ENCODE measurements at places on chromosomes 6 and 20.

DNA sequence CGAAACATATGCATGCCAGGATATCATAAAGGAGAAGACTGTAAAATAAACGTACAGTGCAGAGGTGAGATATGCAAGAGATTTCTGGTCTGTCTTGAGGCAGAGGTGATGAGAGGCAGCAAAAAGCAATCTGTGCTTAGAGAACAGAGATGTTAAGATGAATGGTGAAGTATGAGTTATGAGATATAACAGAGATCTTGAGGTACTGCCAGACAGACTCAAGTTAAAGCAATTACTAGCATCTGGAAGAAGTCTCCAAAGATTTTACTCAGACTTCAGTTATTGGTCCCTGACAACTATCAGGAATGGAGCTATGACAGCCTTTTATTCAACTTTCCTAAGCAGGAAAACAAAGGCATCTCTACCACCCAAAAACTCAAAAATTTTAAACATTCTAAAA, 122.8 kb upstream of the DST start:
- no peak for DNase-seq

- no peak for DNase-seq
These were observed 88.2 kb upstream of the STXBP5 start for GRCh38 chr6:147116056-147116455.

DNA sequence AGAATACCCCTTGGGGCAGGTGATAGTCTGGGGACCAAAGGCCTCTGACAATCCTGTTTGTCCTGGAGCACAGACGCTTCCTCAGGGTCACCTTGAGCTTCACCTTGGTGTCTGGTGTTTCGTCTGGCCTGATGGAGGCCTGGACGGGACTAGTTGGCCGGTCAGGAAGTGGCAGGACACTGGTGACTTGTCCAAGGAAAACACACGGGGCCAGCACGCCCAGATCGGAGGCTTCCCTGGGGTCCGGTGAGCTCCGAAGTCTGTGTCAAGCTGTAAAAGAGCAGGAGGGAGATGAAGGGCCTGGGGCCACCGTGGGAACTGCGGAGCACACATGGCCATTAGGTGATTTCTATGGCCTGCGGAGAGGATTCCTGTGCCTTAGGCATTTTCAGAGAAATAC, 67.9 kb downstream of the SMOC2 start:
- no peak for DNase-seq

GRCh38 chr6:1763404-1763803, 153.7 kb downstream of the FOXC1 start:
- no peak for DNase-seq

DNA sequence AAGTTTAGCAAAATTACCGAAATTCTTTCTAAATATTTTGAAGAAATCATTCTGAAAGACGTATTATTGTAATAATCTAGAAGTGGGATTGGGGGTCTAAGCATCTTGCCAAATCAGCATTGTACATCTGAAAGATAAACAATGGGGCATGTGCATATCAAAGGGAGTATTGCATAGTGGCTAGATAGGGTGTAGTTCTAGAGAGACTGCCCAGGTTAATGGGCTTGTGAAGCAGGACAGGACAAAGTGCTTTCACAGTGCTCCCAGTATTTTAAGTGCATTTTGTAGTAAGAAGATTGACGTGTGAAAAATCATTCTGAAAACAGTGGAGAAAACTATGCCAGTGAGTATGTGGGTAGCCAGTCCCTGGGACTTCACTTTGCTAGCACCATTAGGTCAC, 236.8 kb downstream of the ZFAND3 start:
- no peak for DNase-seq

- DNase-seq = no peak
These were observed 9.6 kb upstream of the BEND3 start for GRCh38 chr6:107124934-107125348.

GRCh38 chr6:82113231-82113630, 134.3 kb downstream of the IBTK start:
- DNase-seq = no peak

- DNase-seq = no peak
These were observed 3.1 kb upstream of the HECA start for GRCh38 chr6:139131736-139132280.

GRCh38 chr6:68158256-68158655, 476.8 kb upstream of the ADGRB3 start:
- no peak for DNase-seq

GRCh38 chr20:59399426-59400099, 99.2 kb downstream of the EDN3 start:
- no peak for DNase-seq

DNA sequence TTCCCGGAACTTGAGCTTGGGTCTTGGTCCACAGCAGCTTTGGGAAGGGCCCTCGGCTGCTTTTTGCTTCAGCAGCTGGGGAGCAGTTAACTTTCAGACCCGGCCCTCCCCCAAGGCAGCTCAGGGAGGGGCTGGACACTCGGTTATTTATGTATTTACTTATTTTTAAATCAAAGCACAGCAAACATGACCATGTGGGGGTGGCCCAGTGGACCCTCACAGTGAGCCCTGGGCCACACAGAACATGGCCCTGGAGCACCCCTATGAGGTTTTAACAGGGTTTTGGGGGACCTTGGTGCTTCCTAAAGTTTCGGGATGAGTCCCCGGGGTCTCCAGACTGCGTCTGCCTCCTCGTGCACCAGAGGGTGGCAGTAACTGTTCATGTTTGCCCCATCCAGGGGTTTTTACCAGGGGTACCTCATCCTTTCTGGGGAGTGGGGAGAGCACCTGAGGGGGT, 26.6 kb upstream of the NPBWR2 start:
- DNase-seq = no peak

- no peak for DNase-seq
These were observed 30.8 kb downstream of the GNAS start for GRCh38 chr20:58883241-58883691.

DNA sequence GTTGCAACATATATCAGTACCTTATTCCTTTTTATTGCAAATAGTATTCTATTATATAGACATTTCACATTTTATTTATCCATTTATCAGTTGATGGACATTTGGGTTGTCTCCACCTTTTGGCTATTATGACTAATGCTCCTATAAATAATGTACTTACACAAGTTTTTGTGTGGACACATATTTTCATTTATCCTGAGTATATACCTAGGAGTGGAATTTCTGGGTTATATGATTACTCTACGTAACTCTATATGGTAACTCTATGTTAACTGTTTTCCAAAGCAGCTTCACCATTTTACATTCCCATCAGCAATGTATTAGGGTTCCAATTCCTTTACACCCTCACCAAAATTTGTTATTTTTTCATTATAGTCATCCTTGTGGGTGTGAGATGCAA, 405.0 kb downstream of the ESR1 start:
- DNase-seq = no peak

DNA sequence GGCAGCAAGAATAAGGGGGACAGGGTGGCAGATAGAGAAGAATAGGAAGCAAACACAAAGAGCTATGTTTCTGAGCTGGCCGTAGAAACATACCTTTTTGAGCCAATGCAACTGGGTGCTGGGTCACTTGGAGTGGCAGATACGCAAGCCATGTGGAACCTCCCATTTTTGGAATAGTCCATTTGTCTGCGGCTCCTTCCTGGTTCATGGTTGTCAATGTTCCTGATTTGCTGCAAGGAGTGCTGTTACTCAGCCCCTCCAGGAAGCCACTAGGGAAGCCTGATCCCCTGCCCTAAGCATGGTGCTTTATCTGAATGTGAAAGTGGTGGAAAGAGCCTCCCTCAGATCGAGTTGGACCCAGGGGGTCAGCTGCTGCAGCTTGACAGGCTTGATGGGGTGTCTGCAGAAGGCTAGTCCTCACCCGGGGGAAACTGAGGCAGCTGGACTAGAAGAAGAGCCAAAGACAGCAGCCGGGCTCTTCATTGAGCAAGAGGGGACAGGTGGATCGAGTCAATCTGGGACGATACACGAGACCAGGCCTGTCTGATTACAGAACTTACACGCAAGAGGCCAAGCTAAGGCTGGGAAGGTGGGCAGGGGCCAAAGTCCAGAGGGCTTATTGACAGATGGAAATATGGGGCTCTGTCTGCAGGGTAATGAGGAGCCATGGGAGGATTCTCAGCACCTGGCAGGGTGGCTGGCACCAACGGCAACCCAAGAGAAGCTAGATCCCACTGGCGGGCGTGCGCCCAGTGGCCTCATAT, 57.4 kb upstream of the CTNNBL1 start:
- no peak for DNase-seq

DNA sequence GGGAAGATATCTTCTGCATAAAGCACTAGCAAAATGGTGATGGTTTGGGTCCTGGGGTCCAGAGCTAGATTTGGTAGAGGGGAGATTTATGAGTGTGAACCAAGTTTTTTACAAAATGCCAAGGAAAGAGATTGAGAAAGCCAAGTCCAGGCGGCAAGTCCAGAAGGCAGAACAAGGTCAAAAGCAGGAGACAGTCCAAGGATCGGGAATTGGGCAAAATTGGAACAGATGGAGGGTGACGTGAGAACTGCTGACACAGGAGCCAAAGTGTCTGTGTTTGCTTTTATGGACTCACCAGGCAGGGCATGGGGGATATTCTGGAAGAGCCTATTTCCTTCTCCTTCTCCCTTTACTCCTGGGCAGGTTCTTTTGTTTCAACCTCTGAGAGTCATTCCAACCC, 4.1 kb downstream of the NHLRC1 start:
- DNase-seq = no peak

DNA sequence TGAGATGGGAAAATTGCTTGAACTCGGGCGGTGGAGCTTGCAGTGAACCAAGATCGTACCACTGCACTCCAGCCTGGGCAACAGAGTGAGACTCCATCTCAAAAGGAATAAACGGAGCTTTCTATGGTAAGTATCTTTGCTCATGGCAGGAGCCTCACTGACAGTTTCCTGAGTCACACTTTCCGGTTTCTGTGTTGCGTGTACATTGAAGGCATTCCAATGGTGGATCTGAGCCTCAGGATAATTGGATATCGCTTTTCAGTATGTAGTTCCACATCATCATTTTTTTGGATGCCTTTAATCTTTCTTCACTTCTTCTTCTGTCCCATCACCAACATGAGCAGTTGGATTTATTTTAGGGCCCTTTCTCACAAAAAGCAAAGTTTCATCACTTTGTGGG, 28.6 kb upstream of the GTSF1L start:
- DNase-seq = no peak

DNA sequence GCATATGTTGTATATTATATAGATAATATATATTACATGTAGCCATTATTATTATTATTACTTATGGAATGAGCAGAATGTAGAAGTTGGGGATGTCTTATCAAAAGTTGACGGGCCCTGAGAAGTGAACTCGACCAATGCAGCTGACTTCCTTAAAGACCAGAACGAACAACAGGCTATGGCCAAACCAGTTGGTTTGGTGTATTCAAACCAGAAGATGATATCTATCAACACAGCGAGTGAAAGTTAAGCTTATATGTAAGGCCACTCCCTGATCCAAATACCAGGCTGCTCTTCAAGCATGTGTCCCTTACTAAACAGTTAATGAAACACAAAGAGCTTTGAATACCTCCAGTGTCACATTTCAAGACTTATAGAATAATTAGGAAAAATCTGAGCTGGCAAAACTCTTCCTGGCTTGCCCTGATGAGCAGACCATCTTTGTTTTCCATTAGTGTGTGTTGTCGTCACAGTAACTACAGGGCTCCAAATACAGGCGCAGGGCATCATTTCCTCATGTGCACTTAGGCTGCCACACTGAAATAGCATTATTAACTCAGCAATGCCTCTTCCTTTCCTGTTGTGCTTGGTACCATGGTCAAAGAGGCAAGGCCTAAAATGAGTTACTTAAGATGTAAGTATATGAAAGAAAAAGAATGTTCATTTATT, 6.6 kb downstream of the FILIP1 start:
- DNase-seq = no peak

Measured in right renal cortex interstitium (tissue), 3 donors.